ENCODE measurements at places on chromosomes 16 and 17. TPM values are rescaled to one million over a fixed set of nuclear protein-coding genes. Genes with fewer than 3 reads are reported as not detected.
A peak's percentile ranks its signal among the peaks of the same experiment; 100 is the strongest.

- DNase-seq: no peak
These were observed 1175.1 kb upstream of the GOT2 start for GRCh38 chr16:59909262-59909661.

DNA sequence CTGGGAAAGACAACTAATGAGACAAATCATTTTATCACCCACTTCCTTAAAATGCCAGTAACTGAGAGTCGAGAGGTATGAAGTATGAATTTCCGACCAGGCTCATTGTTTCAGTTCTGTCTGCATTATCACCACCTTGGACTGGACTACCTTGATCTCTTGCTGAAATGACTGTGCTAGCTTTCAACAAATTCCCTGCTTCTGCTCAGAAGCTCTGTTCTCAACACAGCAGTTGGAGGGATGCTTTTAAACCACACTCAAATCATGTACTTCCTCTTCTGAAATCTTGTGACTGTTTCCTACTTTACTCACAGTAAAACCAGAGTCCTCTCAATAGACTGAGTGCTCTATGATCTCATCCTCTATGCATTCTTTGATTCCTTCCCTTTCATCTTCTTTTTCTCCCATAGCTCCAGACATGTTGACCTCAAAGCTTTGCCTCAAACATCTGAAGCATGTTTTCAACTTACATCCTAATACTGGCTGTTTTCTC lies 195.8 kb downstream of the KCNJ2 start:
- no peak for DNase-seq

DNA sequence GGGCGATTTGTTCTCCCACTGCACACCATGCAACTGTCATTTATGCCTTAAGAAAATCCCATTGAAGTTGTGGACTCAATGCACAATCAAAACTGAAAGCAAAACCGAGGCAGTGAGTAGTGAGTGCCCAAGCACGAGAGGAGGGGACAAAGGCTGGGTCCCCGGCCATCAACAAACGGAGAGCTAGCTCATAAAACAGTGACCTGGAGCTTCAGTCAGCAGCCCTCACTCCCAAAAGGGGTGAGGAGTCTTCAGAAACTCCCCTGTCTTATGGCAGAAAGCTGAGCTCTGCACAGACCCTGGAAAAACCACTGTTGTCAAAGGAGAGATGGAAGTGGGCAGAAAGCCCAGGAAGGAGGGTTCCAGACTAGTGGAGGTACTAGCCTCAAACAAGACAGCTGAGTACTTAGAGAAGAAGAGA lies 96.9 kb downstream of the ADCY9 start:
- no peak for DNase-seq

GRCh38 chr17:52244689-52245088 lies 86.2 kb upstream of the CA10 start:
- no peak for DNase-seq

- peak; percentile 72 for DNase-seq
These were observed 91.3 kb downstream of the SNX29 start for GRCh38 chr16:12067714-12068401.

The KRTAP9-8 gene
- not detected for total RNA-seq

GRCh38 chr16:19167710-19168370 lies at the start of gene SYT17:
TSS of gene SYT17 (plus strand) at chr16:19168240. CDS start at chr16:19168647, 407 bp downstream.
- DNase-seq: no peak

DNA sequence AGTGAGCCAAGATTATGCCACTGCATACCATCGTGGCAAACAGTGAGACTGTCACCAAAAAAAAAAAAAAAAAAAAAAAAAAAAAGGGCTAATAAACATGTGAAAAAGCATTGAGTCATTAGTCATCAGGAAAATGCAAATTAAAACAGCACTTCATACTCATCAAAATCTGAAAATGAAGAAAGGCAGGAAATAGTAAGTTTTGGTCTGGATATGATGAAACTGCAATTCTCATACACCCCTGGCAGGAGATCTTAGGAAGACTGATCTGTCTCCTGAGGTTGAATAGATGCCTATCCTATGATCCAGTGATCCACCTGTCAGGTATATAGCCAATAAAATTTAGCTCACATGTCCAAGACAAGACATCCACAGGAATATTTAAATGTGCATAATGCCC lies 212.7 kb downstream of the CPPED1 start:
- no peak for DNase-seq

DNA sequence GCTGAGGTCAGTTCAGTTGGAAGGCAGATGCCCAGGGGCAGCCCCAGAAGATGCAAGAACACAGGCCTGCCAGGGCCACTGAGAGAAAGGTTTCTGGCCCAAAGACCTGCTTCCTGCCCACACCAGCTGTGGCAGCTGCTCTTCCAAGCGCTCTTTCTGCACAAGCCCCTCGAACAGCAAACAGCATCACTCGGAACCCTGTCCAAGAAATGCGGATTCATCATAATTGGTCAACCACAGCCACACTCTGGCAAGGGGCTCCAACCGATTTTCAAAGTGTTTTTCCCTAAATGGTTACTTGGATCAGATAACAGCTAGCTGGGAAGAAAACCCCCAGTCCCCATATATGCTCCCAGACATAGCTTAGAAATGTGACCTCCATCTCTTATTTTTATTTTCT lies 71.1 kb upstream of the DNAH17 start:
- no peak for DNase-seq

The SULT1A2 gene
- total RNA-seq: not detected

GRCh38 chr17:39963829-39964228 lies 1.0 kb downstream of the GSDMA start:
- DNase-seq: no peak

- no peak for DNase-seq
These were observed 76.9 kb downstream of the TEX14 start for GRCh38 chr17:58614859-58615459.

DNA sequence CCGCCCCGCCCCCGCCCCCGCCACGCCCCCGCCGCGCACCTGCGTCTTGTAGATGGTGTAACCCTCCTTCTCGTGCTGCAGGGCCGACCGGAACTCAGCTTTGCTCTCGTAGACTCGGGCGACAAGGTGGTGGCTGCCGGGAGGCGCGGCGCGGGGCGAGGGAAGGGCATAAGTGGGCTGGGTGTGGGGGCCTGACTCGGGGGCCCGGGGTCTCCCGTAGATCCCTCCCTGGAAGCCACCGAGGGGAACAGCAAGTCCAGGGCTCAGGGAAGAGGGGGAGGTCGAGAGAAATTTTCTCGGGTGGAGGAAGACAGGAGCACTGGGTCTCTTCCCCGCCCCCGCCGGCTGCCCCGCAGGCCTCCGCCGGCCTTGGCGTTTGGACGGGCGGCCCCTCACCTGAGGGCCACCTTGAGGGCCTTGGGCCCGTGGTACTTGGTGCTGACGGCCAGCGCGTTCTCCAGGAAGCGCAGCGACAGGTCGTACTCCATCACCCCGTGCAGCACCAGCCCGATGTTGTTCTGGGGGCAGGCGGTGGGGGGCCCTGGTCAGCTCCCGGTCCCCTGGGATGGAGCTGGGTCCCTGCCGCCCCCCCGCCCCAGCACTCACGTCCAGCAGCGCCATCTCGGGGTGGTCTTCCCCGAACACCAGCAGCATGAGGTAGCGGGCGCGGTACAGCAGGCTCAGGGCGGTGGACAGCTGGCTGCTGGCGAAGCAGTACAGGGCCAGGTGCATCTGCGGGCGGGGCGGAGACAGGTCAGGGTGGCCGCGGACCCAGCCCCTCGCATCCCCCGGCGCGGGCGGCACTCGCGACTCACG lies 19.4 kb downstream of the CLUH start:
- DNase-seq: no peak

GRCh38 chr16:88938777-88939244 lies 38.2 kb downstream of the CBFA2T3 start:
- no peak for DNase-seq

The NT5C3B gene
- total RNA-seq: 69.1 TPM

DNA sequence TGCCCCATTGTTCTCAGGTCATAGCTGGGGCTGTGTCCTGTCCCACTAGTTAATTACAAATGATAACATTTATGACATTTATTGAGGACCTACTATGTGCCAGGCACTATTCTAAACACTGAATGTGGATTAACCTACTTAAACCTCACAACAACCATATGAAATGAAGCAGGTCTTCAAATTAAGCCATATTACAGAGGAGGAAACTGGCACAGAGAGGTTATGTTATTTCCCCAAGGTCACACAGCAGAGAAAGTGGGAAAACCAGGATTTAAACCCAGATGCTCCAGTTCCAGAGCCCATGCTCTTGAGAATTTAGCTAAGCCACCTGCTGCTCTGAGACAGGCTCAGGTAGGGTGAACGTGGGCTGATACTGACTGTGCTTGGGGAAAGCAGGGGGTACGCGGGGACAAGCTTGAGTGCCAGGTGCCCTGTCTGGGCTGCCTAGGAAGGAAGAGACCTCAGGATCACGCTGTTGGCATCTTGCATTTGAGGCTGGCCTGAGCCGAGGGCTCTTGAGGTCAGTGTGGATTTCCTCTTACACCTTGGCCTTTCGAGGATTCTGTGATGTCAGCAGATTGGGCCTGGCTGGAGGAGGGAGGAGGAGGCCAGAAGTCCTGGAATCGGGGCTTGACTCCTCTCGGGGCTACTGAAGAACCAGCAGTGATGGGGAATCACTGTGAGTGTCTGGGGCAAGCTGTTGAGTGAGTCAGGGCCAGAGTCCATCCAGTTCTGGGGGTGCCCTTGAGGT lies 8.9 kb downstream of the SPNS2 start:
- no peak for DNase-seq

The CES2 gene
- 39.3 TPM for total RNA-seq

GRCh38 chr17:38628441-38628840 lies 22.7 kb upstream of the SRCIN1 start:
- DNase-seq: no peak

The HLF gene
- 0.29 TPM for total RNA-seq

GRCh38 chr17:55536205-55536604 lies 25.0 kb upstream of the SMIM36 start:
- no peak for DNase-seq

The TIMP2 gene
- total RNA-seq: 322 TPM

DNA sequence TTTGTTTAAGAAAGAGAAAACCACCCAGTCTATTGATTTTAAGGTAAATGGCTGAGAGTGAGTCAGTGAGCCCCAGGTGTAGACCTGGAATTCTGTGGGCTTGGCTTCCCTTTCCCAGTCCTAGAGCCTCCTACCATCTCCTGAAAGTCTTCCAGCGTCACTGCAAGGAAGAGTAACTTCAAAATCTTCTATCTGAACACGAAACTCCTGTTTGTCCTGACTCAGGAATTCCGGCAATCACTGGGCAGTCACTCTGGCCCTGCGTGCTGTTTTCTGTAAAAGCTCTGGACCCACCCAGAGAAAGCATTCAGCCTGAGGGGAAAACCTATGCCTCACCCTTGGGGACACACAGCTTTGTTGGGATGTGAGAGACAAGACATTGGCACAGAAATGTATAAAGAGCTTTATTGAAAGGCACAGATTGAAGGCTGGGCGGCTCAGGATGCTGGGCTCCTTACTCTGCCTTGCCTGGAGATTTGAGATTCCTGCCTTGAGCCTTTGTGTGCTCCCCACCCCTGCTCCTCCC lies 15.9 kb downstream of the MINK1 start:
- no peak for DNase-seq

DNA sequence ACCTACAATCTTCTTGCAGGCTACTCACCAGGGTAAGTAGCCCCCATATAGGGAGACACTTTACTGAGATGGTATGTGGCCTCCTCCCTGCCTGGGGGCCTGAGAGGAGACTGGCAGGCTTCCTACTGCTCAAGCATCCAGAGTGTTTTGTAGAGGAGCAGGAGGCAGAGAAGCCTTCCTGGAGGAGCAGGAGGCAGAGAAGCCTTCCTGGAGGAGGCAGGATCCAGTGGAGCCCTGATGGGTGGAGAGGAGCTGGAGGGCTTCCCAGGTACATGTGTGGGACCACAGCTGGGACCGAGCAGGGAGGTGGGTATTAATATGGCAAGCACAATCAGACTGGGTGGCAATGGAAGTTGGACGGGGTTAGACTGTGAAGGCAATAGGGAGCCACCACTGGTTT lies 2.1 kb upstream of the ADGRG5 start:
- DNase-seq: no peak

- DNase-seq: no peak
These were observed 29.6 kb downstream of the SEC14L5 start for GRCh38 chr16:4987580-4988374.

The SLFN13 gene
- 0.82 TPM for total RNA-seq
